ENCODE measurements at places on chromosomes 6 and 20.

DNA sequence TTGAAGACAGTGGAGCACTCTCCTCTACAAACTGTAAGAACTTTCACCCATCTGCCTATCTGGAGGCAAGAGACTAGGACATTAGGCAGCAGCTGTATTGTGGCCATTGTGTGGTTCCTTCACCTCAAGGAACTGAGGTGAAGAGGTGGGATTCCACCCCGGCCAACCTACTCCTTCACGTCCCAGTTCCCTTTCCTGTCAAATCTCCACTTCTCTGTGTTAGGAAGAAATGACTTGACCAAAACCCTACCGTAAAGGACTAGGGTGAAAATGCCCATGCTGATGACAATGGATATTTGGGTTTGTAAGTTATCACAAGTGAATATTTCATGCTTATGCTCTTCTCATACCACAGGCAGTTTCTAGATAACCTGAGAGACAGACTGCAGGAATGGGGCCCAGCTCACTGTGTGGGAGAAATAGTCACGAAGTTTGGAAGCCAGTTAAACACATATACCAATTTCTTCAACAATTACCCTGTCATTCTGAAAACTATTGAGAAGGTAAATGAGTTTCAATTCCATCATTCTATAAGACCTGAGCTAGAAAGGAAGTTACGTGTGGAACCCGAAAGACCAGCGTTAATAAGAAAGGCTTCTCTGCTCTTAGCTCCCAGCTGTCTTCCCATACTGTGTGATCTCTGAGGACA, 86.6 kb downstream of the ECT2L start:
- no peak for DNase-seq

- DNase-seq: no peak
These were observed 347.5 kb downstream of the SAMD5 start for GRCh38 chr6:147855803-147856482.

DNA sequence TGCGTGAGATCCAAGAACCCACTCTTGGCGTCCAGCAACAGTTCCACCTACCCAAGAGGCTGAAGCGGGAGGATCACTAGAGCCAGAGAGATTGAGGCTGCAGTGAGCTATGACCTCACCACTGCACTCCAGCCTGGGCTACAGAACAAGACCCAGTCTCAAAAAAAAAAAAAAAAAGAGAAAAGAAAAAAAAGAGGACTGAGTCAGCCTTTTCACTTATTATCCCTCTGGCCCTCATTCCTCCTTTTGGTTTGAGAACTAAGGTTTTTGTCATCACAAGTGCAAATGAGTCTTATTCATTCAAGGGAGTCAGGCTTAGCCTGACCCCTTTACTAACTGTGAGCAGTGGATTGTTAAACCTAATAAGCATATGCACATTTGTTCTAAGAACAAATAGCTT, 37.9 kb upstream of the JARID2 start:
- no peak for DNase-seq

DNA sequence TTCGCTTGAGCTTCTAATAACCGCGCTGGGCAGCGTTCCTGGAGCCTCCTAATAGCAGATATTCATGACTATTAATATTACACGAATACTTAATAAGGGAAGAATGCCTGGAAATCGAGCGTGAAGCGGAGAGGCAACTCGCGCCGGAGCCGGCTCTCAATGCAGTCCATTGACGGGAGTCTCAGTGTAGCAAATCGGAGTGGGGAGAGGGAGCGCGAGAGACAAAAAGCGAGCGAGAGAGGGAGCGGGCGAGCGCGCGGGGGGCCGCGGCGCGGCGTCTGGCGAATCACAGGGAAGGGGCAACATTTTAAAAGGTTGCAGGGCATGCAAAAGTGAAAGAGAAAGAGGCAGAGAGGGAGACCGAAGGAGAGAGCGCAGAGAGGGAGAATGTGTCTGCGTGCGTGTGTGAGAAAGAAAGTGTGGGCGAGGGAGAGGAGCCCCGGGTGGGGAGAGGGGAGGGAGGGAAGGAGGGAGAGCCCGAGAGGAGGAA, 2.9 kb downstream of the TFAP2A start:
- no peak for DNase-seq

DNA sequence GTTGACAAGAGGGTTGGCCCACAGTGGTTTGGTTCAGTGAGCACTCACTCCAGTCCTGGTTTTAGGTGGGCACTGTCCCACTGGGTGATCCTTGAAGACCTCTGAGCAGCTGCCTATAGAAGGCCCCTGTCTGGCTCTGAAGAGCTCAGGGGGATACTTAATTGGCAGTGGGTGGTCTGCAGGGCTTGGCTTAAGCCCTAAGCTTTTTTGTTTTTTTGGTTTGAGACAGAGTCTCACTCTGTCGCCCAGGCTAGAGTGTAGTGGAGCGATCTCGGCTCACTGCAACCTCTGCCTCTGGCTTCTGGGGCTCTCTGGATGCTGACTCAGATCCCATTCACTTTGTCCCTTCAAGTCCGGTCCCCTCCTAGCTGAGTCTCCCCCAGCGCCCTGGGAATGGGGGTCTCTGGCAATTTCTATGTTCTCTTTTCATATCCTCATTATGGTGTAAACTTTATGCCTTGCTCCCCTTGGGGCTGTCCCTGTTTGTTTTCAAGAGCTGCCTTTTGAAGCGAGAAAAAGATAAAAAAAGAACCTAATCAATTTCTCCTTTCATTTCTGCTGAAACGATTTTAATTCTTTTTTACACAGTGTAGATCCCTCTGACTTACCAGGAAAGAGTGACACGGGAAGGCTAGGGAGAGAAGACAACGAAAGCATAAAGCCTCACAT, 12.2 kb upstream of the KCNG1 start:
- DNase-seq: no peak

- no peak for DNase-seq
These were observed 1.6 kb downstream of the DBNDD2 start for GRCh38 chr20:45409521-45410272.

DNA sequence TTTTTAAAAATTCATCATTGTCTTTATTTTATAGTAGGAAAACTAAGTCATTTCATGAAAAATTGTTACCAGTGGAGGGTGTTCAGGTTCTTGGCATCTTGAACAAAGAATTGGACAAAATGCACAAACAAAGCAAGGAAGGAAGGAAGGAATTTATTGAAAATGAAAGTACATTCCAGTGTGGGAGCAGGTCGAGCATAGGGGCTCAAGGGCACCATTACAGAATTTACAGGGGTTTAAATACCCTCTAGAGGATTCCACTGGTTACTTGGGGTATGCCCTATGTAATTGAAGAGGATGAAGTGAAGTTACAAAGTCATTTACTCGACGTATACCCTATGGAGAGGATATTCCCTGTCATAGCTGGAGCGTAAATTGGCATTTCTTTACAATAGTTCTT, 37.4 kb upstream of the HDAC2 start:
- no peak for DNase-seq

DNA sequence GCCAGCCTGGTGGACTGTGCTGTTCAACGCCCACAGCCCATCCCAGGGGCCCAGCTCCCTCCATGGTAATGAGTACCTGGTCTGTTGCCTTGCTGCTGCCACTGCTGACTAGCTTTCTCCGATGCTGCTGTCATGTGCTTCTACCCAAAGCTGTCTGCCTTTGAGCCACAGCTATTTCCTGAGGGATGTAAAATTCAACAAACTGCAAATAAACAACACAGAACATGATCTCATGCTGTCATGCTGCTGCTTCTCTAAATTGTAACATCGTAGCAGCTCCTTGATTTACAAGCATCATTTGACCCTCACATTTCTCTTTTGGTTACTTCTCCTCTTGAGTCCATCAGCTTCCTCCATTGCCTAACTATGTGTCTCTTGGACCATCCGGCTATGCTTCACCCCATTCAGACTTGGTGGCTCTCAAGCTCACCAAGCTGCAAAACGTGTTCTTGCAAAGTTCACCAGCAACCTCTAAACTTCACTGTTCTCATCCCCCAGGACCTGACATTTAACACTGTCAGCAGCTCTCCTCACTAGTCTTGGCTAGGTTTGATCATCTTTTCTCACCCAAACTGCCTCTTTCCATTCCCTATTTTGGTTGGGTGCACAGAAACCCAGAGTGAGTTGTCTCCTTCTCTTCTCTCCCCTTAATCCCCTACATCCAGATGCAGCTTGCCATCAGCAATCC, 54.6 kb downstream of the FYN start:
- no peak for DNase-seq

- DNase-seq: no peak
These were observed 1.8 kb downstream of the SCP2D1 start for GRCh38 chr20:18815194-18815942.

DNA sequence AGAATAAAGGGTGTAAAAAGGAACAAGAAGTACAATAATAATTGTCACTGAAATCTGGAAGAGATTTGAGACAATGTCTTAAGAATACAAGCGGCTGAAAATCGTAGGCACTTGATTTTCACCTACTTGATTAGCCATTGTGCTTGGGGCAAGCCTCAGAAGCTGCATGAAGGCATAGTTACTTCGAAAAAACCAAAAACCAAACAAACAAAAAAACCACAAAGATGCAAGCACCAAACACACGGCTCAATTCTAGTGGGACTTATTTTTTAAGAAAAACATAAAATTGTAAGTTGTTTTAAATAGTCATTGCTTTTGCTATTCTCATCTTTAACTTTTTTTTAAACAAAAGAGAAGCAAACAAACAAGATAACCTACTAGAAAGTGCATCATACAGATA, 235.6 kb downstream of the OGFRL1 start:
- DNase-seq: no peak

Measured in activated T-helper 1 cell treated with anti-CD3 and anti-CD28 coated beads, Interleukin-2, amount 50 U/mL, for 16 hours (primary cell).